ENCODE measurements at places on chromosomes 12 and 14.

DNA sequence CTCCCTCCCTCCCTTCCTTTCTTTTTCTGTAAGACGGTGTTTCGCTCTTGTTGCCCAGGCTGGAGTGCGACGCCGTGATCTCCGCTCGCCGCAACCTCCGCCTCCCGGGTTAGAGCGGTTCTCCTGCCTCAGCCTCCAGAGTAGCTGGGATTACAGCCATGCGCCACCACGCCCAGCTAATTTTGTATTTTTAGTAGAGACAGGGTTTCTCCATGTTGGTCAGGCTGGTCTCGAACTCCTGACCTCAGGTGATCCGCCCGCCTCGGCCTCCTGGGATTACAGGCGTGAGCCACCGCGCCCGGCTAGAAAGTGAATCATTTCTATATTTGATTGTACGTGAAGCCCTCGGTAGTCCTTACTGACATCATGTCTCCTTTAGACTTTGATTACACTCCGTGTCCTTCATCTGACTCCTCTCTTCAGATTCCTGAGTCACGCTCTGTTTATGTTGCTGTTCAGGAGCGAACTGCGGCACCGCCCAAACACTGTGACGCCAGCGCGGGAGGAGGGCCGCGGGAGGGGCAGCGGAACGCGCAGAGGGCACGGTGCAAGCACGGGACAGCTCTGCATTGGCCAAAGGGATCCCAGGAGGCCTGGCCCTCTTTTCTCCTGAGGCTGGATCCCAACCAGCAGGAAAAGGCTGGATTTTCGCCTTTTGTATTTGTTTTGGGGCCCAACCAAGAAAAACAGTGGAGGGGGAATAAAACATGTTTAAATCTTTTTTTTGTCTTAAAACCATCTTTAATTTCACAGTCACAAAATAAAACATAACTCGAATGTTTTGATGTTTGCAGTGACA lies 538 bp upstream of the GABARAPL1 start:
- peak; percentile 98 for DNase-seq

DNA sequence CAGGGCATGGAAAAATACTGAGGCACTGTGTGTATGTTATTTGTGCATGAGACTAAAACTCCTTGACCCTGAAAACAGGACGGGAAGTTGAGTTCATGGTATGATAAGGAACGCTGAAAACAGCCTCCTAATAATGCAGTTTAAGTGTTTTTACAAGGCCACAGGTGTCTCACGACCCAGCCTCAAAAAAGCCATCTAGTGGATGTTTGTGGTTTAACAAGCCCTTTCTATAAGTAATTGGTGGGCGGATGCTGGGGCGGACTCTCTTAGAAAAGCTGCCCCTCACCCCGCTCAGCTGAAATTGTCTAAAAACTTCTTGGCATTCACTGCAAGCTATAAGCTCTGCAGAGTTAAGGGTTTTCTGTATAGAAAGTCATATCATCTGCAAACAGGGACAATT lies 184.5 kb downstream of the NUBPL start:
- DNase-seq: no peak

GRCh38 chr12:131692431-131692830 lies 18.5 kb upstream of the SFSWAP start:
- no peak for DNase-seq

- DNase-seq: no peak
These were observed 2.0 kb downstream of the ASPG start for GRCh38 chr14:104087505-104087904.

GRCh38 chr14:106419376-106419965 lies 893.1 kb downstream of the TMEM121 start:
- no peak for DNase-seq

GRCh38 chr12:53051058-53051880 lies 1.4 kb downstream of the TNS2 start:
- DNase-seq: peak; percentile 48

GRCh38 chr12:3171195-3171591 lies 94.0 kb downstream of the TSPAN9 start:
- no peak for DNase-seq

- no peak for DNase-seq
These were observed 10.5 kb upstream of the TMED2 start for GRCh38 chr12:123573870-123574269.

- no peak for DNase-seq
These were observed 2.2 kb downstream of the VAMP1 start for GRCh38 chr12:6468283-6468575.

- DNase-seq: peak; percentile 72
These were observed 2.0 kb upstream of the CCDC197 start for GRCh38 chr14:93994919-93995682.

- DNase-seq: peak; percentile 11
These were observed 1.4 kb downstream of the KCNMB4 start for GRCh38 chr12:70367258-70368141.

GRCh38 chr12:120216742-120217605 lies 16.1 kb upstream of the RPLP0 start:
- no peak for DNase-seq

DNA sequence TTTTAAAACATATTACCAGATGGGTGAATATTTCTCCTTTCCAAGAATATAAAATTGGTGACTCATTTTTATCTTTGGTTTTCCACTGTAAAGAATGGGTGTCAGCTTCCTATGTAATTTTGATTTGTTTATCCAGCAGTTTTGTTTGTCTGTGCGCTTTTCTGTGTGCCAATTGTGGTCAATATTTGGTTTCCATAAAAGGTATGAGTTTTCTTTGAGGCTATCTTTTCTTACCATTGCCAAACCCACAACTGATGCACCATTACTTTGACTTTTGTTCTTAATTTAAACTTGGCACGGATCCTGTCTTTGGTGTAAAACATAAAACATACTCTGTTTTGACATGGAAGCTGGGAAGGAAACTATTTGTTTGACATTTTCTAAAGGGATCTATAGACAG lies 78.8 kb upstream of the NAV3 start:
- DNase-seq: peak; percentile 75

DNA sequence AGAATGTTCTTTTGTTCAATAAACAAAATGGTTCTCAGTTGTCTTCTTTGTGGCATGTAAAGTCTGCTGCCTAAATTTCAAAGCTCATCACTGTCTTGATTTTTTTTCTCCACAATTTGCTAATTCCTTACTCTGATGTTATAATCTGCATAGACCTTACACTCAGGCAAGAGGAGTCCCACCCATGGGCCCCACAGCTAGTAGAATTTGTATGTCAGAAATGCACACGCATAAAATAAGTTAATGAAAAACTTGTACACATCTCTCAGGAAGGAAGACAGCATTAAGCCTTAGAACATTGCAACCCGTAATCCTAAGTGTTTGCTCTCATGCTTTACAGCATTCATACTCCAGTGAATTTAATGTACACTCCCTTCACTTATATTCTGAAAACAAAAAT lies 280.8 kb downstream of the ATXN7L3B start:
- DNase-seq: no peak

DNA sequence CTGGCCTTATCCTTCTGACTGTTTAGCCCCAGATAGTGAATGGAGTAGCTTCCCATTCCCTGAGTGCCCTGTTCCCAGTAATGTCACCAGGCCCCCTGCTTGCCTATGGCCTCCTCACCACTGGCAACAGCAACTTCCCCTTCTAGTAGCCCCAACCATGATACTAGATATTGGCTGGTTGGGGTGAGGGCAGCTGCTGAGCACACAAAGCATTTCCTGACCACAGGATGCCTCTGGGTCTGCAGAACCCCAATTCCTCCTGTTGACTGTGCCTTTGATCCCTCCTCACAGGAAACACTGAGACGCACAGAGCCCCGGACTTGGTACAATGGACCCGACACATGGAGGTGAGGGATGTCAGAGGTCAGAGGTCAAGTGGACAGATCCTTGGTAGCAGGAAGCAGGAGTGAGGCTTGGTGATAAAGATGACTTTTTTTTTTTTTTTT lies 597 bp downstream of the SOAT2 start:
- no peak for DNase-seq

GRCh38 chr14:68932686-68933085 lies 46.4 kb downstream of the ACTN1 start:
- no peak for DNase-seq

DNA sequence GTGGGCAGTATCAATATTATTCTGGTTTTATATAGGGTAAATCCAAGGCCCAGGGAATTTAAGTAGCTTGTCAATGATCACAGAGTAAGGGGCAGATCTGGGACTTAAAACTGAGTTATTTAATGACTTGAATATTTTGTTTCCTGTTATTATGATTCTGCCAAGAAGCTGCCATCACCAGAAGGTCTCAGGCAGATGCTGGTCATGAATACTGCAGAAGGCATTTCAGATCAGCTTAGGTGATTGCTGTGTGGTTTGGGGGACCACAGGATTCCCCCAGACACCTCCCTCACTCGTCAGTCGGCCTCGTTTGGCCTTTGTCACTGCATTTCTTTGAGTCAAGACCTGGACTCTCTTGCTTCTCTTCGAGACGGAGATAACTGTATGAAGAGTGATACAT lies 47.7 kb upstream of the EVL start:
- DNase-seq: peak; percentile 58

GRCh38 chr12:12993367-12993766 lies 6.7 kb downstream of the HEBP1 start:
- no peak for DNase-seq

DNA sequence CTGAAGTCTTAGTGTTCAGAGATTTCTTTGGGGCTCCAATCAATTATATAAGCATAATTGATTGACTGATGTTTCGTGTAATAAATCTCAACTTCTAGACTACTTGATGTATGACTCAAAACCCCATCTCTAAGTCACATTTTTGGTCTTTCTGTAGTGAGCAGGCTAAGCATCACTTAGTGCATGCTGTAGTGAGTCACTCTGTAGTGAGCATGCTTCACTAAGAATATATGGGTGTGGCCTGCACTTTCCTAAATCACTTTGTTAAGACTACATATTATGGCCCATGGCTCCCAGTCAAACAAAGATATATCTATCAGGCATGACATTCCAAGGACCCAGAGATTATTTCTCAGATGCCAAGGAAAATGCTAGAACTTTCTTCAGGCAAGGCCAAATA lies 909.4 kb upstream of the LRFN5 start:
- peak; percentile 80 for DNase-seq

- DNase-seq: peak; percentile 3
These were observed 156.5 kb downstream of the KCNK10 start for GRCh38 chr14:88166616-88167015.

DNA sequence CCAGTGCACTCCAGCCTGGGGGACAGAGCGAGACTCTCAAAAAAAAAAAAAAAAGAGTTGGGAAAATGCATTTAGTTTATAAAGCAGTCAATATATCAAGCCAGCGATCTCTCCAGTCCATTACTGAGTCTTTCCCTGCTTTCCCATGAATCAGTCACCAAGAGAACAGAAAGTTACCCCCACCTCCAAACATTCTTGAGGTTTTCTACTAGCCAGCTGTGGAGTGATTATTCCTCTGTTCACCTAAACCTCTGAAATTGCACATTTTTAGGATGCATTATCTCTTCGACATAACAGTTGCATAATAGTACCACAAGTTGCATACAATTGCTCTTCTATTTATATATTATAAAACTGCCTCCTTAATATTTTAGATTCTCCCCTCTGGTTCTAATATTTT lies 134.8 kb upstream of the DIO3 start:
- peak; percentile 15 for DNase-seq

- no peak for DNase-seq
These were observed 423.4 kb downstream of the ZFP36L1 start for GRCh38 chr14:68369281-68370056.

- DNase-seq: peak; percentile 35
These were observed 232.8 kb upstream of the FBXO33 start for GRCh38 chr14:39665075-39665475.

- no peak for DNase-seq
These were observed 405.6 kb downstream of the GLT1D1 start for GRCh38 chr12:129258781-129259318.

DNA sequence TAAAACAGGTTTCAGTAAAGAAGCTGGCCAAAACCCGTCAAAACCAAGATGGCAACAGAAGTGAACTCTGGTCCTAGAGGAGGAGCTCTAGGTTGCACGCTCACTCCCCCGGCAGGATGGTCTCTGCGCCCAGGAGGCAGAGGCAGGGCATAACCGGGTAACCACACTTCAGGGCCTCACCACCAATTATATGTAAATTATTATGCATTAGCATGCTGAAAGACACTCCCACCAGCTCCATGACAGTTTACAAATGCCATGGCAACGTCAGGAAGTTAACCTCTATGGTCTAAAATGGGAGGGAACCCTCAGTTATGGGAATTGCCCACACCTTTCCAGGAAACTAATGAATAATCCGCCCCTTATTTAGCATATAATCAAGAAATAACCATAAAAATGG lies 20.1 kb upstream of the SLC6A12 start:
- no peak for DNase-seq

DNA sequence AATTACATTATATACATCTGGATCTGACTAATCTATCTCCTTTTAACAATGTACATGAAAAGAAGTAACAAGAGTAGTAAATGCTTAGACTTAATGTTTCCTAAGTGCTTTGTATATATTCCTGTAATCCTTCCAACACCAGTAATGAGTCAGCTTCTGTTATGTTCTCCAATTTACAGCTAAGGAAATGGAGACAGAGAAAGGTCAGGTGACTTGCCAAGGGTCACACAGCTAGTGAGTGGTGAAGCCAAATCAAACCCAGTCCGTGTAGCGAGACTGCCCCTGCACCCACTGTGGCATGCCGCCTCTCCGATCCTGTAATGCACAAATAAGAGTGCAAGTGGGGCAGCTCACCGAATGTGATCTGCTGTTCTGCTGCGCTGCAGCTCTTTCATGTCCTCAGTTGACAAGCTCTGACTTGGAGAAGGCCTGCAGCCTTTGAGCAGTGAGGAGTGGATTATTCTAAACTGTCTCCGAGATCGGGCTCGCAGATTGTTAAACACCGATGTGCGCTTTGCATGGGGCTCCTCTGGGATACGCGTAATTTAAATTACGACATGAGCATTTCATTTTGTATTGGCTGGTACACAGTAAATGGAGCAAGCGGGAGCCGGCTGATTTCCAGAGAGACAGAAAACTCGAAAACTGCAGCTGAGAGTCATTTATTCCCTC lies 65.1 kb upstream of the KTN1 start:
- peak; percentile 77 for DNase-seq

- peak; percentile 95 for DNase-seq
These were observed 393 bp upstream of the DCAF5 start for GRCh38 chr14:69153152-69153872.

- DNase-seq: no peak
These were observed 4.5 kb downstream of the ZBTB1 start for GRCh38 chr14:64509036-64509435.

DNA sequence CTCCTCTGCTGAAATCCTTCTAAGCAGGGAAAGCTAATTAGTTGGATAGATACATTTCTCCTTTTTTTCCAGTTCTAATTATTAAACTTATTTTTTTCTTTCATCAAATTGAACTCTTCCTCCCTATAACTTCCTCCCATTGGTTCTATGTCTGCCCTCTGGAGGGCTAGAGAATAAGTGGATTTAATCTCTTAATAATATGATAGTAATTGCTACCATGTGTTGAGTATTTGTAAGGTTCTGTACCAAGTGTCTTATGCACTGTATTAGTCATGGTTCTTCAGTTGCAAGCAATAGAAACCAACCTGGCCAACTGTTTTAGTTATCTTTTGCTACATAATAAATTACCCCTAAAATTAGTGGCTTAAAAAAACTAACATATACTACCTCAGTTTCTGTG lies 190.5 kb upstream of the PLXNC1 start:
- DNase-seq: peak; percentile 39

Measured in fibroblast of skin of abdomen (primary cell).